Fibroblast of pulmonary artery (primary cell): ENCODE measurements at places on chromosomes 3 and 15.
A peak's percentile ranks its signal among the peaks of the same experiment; 100 is the strongest.

- peak; percentile 91 for DNase-seq
Observed at GRCh38 chr15:66841953-66842681, 140.1 kb downstream of the SMAD6 start.

GRCh38 chr3:185586686-185587039, 568 bp downstream of the SENP2 start:
- DNase-seq: no peak

DNA sequence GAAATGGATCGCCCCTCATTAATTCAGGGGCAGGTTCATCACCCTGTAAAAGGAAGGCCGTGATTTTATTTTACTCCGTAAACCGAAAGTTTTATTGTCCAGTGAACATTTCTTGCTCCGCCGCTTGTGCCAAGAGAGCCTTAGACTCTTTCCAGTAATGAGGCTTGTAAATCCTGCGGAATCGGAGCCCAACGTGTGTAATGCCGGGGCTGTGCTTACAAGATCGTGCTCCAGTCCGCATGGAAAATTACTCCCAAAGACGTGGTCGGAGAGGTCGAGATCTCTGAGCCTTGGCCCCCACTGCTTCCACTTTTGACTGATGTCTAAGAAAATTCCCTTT, 649 bp upstream of the PLOD2 start:
- DNase-seq: peak; percentile 68

GRCh38 chr15:65558336-65558735, 28.1 kb downstream of the HACD3 start:
- peak; percentile 52 for DNase-seq

DNA sequence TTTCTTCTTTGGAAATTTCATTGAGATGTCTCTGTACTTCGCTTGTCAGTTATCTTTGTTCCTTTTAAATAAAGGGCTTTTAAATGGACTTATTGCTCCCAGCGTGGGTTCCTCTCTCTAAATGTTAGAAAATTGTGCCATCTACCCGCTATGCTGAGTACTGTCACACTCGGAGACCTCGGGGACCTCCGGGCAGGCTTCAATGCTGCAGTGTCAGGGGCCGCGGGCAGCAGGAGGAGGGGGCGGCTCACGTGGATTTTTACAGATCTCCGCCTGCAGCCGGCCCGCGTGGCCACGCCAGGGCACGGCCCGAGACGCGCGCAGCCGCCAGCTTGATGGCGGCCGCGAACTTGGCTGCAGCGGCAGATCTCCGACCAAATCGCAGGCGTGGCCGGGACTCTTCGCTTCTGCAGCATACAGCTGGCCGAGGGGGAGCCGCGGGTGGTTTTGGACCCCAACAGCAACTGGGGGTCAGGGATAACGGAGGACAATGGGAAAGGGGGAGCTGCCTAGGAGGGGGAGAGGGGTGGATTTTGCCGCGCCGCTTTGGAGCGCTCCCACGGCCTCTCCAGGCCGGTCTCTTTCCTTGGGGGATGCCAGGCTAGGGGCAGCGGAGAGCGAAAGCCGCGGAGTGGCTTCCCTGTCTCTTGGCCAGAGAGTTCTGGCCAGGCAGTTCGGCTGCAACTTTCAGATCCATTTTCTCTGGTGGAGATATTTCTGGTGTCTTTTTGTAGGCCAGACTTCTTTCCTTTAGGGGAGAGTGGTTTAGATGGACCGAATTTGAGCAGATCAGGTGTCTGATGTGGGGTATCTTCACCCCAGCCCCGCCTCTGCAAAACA, 15.3 kb downstream of the NR2F2 start:
- DNase-seq: peak; percentile 87

DNA sequence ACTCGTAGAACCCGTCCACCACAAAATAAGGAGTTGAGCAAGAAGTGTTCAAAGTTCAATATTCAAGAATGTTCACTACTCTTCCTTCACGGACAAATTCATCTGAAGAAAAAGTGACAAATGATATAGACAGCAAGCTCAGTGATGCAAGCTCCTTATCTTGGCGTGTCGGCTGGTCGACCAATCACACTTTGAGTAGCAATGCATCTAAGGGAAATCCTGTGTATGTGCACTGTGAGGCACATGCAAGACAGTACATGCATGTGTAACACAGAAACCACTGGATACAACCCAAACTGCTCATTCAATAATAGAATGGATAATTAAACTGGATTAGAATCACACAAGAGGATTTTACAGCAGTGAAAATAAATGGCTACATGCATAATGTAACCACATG, 64.4 kb upstream of the CSPG5 start:
- DNase-seq: no peak

GRCh38 chr15:25810631-25811091, 52.5 kb downstream of the ATP10A start:
- no peak for DNase-seq

DNA sequence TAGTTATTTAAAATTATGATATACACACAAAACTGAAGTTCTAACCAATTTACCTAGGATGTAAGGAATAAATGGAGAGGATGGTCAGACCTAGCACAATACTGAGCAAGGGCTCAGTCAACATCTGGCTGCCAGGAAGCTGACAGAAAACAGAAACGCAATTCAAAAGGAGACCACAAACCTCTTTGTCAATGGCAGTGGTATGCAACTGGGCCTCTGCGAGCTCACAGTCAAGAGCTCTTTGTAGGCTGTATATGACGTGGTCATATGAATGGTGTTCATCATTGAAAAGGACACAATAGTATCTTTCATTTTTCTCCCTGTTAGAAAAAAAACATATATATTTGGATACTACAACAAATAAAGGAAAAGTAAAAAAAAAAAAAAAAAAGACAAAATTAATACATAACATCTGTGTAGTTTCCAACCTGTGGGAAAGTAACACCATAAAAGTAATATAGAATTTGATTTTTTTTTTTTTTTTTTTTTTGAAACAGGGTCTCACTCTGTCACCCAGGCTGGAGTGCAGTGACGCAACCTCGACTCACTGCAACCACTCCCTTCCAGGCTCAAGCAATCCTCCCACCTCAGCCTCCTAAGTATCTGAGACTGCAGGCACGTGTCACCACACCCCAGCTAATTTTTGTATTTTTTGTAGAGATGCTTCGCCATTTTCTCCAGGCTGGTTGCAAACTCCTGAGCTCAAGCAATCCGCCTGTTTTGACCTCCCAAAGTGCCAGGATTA, 37.9 kb downstream of the UBR1 start:
- DNase-seq: peak; percentile 29

GRCh38 chr3:43316783-43317460, 30.6 kb downstream of the SNRK start:
- DNase-seq: no peak

- DNase-seq: peak; percentile 68
Observed at GRCh38 chr15:37981775-37982174, 47.3 kb downstream of the TMCO5A start.

DNA sequence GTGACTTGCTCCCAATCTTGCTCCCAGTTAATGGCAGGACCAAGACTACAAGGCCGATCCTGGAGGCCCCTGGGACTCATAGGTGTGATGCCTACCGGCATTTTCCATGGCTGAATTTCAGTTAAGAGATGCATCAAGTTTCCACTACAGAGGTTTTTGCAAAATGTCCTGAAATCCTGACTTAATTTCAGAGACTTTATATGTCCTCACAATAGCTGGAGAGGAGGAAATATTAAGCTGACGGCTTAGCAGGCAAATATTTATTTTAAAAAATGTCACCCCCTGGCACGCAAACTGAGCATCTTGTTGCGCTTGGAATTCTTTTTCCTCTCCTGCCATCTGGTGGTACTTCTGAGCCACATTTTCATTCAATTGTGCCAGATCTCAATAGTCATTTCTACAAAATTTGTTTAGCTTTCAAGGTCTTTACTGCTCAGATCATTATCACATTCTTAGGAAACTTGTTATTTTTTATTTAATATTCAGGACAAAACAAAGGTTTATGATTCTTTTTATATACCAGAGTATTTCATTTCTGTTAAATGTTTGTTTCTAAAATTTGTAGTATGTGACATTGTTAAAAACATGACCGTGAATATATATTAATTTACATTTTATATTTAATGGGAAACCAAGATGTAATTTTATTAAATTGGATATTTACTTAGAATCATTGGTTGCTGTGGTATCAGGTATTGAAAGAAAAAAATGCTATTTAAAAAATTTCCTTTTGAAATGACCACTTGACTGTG, 189.2 kb upstream of the THRB start:
- peak; percentile 82 for DNase-seq

GRCh38 chr3:143146486-143147274, 27.1 kb downstream of the CHST2 start:
- no peak for DNase-seq

DNA sequence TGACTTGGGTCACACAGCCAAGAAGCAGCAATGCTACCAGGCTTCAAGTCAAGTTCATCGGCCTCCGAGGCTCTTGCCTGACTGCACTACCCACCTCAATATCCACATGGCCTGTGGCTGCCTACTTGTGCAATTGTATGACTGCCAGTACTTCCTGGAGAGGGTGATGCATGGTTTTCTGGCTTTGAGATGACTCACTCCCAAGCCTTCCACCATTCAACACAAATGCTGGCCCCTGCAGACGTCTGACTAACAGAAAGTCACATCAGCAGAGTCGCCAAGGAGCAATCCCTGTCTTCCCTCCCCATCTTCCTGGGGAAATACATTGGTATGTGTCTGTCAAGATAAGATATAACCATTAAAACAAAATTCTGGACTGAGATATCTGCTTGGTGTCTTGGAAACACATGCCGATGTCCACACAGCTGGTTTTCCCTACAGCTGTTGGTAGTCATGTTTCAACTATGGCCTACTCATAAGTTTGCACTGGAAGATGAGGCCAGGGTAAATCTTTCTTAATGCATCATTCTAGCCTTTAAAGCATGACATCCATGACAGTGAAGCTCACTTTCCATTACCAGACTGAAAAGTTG, 79.6 kb upstream of the SPATA12 start:
- peak; percentile 100 for DNase-seq

DNA sequence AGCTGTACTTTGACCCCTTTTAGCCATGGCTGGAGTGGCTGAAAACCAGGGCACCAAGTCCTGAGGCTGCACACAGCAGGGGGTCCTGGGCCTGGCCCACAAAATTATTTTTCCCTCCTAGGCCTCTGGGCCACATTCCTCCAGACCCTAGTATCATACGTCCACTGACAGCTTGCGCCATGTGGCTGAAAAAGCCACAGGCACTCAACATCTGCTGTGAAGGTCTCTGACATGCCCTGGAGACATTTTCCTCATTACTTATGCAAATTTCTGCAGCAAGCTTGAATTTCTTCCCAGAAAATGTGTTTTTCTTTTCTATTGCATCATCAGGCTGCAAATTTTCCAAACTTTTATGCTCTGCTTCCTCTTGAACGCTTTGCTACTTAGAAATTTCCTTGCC, 239.0 kb downstream of the SQOR start:
- DNase-seq: no peak

DNA sequence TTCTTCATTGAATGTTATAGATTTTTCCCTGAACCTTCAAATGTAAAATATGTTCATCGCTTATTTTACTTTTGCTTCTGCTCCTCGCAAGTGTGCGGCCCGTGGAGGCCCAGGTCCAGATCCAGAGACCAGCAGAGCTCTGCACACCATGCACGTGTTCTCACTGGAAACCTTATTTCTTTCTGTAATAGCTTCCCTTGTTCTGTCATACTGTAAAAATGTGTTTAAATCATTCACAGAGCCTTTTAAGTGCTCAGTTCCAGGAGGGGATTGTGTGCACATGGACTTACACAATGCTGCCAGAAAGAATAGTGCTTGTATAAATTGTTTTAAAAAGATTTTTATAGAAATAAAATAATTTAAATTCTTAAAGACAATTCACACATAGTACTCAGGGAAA, 359.3 kb downstream of the GABRG3 start:
- no peak for DNase-seq

DNA sequence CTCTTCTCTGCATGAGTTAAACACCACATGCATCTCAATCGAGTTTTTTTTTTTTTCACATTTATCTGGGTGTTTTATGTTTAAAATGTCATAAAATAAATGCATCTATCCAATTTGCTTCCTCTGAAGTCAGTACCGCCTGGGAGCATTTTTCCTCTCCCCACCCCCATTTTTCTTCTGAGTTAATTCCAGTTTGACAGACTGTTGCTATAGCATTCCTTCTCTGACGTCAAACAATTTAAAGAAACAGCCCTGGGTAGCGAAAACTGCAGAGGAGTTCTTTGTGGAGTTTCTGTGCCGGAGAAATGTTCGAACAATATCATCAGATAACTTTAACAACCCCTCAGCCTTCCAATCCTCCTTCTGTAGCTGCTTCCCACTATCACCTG, 900 bp upstream of the GNB4 start:
- peak; percentile 90 for DNase-seq

DNA sequence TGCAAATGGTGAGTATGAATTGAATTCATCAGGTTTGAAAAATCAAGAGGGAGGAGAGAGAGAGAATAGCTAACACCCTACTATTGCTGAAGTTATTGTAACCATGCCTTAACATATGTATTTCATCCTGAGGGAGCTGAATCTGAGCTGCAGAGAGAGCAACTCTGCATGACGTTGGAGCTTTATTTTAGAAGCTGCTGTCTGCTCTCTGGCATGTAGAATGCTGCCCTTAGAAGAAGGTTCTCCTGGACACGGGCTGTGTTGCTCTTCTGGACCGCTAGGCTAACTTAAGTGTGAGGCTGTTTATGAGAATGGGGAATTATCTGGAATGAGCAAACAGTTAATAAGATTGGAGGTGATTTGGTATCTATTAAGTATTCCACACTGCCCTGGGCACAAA, 814.6 kb downstream of the AGBL1 start:
- no peak for DNase-seq

DNA sequence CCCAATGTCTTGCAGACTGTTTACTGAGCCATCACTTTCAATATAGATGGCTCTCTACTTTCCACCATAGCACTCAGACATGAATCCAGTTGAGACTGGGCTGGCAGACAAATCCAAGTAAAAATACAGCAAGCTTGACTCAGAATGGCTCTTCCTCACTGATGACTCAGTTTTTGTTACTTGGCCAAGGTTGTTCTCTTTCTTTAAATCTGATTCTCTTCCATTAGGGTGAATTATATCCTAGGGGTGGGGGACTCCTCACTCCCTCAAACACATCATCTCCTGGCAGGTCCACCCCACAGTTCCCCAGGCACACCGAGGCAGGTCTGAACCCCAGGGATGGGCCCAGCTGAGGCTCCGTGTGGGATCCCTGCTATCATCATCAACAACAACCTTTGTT, 157.9 kb downstream of the MEX3B start:
- DNase-seq: peak; percentile 48

GRCh38 chr3:183279371-183279770, 26.3 kb downstream of the B3GNT5 start:
- no peak for DNase-seq

- no peak for DNase-seq
Observed at GRCh38 chr3:38614651-38615352, 34.7 kb downstream of the SCN5A start.

GRCh38 chr15:69818529-69818928, 279.2 kb downstream of the TLE3 start:
- DNase-seq: no peak

GRCh38 chr3:124246949-124247348, 255.0 kb upstream of the ROPN1 start:
- peak; percentile 39 for DNase-seq

GRCh38 chr3:35817216-35817615, 177.9 kb downstream of the ARPP21 start:
- DNase-seq: no peak

- DNase-seq: peak; percentile 38
Observed at GRCh38 chr15:36278219-36278618, 301.2 kb upstream of the CDIN1 start.

GRCh38 chr15:89714775-89715174, 24.2 kb downstream of the WDR93 start:
- peak; percentile 44 for DNase-seq

GRCh38 chr3:43015572-43015971, 36.5 kb downstream of the GASK1A start:
- no peak for DNase-seq
